NCI-H2171 (cell line): ENCODE measurements at places on chromosomes 1 and 21.
A peak's percentile ranks its signal among the peaks of the same experiment; 100 is the strongest.

GRCh38 chr1:79052829-79053449 lies 46.4 kb upstream of the ADGRL4 start:
- DNase-seq, result no peak

DNA sequence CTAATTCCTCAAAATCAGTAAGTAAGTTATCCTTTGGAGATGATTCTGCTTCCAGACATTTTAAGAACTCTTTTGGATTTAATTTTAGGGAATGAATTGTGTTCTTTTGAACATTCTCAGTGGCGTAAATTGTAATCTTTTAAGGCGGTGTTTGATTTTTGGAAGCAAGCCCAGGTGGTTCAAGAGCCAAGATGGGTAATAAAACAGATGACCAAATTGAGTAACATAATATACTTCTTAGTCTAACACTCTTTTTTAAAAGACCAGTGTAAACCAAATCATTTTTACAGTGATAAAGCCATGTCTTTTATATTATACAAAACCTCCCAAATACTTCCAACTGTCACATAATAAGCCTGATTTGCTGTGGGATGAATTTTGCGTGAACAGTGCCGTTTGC lies 133.8 kb downstream of the LRRC40 start:
- DNase-seq, result no peak

GRCh38 chr21:40555021-40555528 lies 291.9 kb downstream of the DSCAM start:
- peak; percentile 70 for DNase-seq

GRCh38 chr21:43893536-43894205 lies 28.6 kb downstream of the AGPAT3 start:
- DNase-seq, result no peak

GRCh38 chr1:154780541-154780940 lies 89.5 kb downstream of the KCNN3 start:
- no peak for DNase-seq

DNA sequence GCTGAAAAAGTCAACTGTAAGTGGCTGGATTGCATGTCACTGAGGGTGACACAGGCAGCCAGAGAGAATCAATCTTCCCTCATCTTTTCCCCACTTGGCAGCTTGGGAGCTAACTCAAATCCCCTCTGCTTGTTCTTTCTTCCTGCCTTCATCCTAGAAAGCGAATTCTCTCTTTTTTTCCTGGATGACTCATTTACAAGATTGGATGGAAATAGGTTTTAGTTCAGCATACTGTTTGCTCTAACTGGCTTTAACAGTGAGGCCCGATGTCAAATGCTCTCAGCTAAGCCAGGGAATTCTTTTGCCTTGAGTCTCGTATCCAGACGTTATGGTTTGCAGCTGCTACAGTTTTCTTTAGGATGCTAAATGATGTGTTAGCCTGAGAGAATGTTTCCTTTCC lies 72.7 kb downstream of the HUNK start:
- no peak for DNase-seq

DNA sequence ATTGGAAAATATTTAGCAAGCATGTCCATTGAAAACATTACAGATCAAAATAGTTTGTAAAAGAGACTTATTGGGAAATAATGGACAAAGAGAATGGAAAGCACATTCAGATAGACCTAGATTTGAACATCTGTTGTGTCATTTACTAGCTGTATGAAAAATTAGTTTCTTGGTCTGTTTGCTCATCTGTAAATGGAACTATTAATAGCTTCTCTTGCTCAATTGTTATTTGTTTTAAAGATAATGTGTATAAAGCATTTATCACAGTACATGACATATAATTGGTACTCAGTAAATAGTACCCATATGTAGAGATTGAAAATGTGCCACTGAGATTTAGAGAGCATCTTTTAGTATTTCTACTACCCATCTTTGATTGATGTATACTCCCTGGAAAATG lies 25.9 kb downstream of the RPAP2 start:
- DNase-seq, result no peak
